ENCODE measurements at places on chromosomes 2 and 18.

- no peak for DNase-seq
Observed at GRCh38 chr18:7822435-7823331, 255.6 kb downstream of the PTPRM start.

DNA sequence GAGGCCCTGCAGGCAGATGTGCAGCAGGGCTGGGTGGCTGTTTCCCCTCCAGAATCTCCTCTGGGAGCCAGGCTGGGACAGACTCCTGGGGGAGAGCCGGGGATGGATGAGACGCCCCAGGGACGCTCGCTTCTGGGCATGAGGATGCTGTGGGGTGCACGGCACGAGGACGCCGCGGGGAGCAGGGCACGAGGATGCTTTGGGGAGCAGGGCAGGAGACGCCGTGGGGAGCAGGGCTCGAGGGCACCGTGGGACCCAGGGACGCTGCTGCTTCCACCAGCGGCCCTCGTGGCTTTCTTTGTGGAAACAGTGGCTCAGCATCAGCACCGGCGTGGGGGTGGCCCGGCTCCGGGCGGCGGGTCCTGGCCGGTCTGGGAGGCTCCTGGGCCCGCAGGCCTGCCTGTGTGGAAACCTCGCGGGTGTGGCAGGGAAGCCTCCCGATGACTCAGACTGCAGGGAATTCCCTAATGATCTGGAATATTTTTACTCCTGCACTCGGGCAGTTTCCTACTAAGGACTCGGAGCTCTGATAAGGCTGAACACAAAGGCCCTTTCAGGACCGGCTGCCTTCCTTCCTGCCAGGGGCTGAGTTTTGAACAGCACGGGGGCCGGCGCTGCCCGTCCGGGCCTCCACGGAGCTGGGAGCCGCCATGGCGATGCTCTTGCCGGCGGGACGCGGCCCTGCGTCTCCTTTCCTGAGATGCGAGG is 62.6 kb downstream of the NFATC1 start:
- peak; percentile 59 for DNase-seq

DNA sequence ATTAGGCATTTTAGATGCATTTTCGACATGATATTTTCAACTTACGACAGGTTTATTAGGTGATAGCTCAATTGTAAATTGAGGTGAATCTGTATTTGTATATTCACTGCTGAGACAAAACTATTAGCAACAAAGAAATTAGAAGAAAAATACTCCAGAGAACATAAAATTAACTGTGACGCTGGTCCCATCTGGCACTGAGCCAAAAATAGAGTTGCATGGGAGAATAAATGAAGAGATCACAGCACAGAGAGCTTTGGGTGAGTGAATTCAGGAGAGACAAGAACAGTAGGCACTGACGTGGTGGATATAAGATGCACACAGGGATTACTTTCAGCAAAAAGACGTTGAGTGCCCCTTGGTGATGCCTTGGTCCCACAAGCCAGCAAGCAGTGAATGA is 306.2 kb upstream of the RAB6C start:
- no peak for DNase-seq

DNA sequence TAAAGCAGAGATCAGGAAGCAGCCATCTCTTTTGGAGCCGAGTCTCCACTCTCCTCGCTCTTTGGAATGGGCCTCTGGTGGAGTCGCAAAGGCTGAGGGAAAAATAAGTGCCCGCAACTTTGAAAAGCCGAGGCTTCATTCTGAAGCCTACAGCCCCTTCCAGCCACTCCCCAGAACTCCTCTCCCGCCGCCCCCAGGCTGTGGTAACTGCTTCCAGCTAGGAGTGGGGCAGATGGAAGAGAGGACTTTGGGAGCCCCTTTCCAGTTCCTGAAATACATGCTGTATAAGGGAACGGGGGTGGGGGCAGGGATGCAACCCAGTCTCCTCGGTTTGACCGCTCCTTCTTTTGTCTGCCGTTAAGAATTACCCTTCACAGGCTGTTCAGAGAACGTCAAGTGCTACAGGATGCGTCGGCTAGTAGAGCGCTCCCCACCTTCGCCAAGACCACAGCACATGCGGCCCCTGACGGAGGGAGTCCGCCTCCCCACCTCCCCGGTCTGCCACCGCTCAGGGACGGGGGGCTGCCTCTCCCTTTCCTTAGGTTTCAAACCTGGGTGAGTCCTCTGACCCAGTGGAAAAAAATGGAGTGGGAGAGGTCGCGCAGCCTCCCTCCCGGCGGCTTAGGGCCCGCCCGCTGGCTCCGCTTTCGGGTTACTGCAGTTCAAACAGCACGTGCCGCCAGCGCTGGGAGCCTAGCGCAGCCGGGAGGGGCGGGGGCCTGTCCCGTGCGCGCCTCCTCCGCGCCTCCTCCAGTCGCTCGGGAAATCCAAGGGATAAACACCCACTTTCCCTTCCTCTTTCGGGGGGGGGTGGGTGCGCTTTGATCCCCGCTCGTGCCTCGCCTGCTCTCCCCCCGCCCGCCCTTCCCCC is 4.9 kb downstream of the CYP26B1 start:
- DNase-seq: peak; percentile 80

DNA sequence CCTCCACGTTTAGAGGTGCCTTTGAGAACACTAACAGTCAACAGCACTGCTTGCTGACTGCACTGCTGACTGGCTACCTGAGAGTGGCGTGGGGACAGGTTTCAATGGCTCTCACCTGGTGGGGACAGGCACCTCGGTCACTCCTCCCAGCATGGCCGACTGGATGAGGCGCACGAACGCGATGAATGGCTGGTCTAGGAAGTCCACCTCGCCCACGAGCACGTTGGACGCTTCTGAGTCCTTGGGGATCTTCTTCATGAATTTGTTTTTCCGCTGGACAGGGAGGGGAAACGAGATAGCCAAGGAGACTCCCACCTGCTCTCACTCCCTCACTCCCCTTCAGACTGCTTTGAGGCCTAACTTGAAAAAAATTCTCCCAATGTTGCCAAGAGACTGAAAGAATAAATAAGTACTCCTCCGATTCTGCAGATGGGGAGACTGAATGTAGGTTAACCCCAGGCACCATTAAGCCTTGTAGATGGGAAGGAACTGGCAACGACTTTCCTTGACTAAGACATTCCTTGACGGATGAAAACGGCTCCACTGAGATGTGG is 57.3 kb downstream of the MTHFD2 start:
- DNase-seq: no peak

DNA sequence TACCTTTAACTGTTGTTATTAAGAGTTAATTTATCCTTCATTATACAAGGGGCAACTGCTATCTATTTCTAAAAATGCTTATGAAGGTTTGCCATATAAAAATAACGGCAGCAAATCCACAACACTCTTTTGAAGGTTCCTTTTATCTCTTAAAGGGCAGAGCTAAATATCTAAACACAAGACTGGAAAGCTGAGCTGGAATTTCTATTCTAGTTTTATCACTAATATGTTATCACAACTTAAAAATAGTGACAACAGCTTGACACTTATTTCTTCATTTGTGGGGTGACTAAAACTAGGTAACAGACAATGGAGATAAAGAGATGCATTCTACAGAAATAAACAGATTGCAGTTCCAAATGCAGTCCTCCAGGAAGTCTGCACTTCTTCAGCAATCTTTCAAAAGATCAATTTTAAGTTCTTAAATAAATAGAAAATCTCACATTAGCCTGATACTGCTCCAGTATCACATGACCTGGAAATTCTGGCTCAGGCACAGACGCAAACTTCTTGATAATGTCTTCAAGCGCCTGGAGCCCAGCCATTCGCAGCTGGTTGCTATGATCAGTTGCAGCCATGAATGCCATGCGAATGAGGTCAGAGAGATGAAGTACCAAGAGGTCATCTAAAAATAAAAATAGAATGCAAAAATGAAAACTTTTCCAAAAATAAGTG is 54.0 kb upstream of the STRN start:
- no peak for DNase-seq

GRCh38 chr2:190696792-190697398 is 48.0 kb downstream of the NAB1 start:
- no peak for DNase-seq

DNA sequence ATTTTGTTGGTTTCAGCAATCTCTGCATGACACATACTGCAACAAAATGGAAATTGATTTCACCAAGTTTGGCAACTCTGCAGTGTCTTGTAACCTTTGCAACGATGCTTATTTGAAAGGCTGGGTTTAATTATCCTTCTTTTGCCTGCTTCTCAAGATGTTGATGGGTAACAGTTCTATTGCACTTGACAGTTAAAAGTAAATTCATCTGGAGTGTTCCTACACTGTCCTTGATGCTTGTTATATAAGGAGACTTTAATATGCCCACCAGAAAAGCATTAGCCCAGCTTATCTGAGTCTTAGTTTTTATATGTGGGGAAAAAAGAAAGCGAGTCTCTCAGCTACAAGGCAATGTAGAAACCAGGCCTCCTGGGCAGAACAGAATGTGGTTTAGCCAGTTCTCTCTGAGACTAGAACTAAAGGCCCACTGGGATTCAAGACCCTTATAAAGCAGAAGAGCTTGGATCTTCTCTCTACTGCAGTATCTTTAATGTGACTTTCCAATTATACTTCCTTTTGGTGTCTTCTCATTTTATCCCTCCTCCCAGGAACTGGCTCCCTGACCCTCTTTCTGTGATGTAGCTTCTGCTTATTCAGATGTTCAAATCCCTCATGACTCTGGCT is 106.8 kb upstream of the LYPD6 start:
- no peak for DNase-seq

- DNase-seq: no peak
Observed at GRCh38 chr2:120740765-120741524, 5.3 kb downstream of the GLI2 start.

DNA sequence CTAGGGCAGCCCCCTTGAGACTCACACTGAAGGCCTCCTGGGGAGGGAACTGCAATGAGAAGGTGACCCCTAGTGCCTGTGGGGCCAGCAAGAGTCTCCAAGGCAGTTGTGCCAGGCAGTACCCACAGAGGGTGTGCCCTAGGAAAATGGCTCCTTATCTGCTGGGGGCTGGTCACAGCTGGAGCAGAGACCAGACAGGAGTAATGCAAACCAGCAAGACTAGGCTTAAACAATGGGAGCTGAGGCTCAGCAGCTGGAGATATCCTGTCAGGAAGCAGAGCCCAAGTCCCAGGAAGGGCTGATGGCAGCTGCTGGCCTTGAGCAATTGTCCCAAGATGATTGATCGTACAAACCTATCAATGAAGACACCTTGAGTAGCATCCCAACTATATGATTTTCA is 26.8 kb upstream of the E2F6 start:
- DNase-seq: no peak

- no peak for DNase-seq
Observed at GRCh38 chr2:172087207-172087779, 2.0 kb downstream of the DLX1 start.

GRCh38 chr2:32484937-32485336 is 128.1 kb downstream of the BIRC6 start:
- peak; percentile 83 for DNase-seq

DNA sequence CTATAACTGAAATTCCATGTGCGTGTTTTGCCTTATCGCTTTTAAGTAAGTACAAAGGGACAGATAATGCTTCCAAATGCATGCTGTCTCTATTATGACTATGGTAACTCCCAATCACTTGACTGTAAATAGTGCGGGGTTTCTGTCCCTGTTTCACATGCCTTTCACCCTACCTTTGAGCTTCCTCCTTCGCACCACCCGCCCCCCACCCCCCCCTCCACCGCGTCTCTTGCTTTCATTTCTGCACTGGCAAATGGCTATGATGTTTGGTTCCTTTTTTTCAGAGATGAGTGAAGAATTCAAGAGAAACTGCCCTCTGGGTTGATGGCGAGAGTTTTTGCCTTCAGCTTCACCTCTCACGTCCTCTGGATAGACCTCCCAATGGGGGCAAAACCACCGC is 25.0 kb upstream of the SPP2 start:
- peak; percentile 20 for DNase-seq

GRCh38 chr18:43435851-43436250 is 158.6 kb upstream of the SYT4 start:
- DNase-seq: no peak

DNA sequence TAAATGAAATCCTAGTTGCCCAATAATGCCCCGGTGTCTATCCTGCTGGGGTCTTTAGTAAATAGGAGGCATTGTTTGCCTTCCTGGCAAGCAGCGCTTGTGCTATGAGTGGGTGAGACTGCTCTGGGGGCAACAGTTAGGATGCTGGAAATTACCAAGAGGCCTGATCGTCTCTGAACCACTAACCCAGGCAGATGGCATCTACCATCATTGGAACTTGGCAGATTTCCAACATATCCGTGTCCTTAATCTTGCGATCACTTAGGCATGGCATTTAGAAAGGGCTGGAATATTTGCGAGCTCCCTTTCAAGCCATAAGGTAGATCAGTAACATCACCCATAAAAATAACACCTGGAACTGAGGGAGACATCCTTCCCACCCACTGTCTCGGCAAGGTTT is 18.8 kb upstream of the SH3RF3 start:
- no peak for DNase-seq

DNA sequence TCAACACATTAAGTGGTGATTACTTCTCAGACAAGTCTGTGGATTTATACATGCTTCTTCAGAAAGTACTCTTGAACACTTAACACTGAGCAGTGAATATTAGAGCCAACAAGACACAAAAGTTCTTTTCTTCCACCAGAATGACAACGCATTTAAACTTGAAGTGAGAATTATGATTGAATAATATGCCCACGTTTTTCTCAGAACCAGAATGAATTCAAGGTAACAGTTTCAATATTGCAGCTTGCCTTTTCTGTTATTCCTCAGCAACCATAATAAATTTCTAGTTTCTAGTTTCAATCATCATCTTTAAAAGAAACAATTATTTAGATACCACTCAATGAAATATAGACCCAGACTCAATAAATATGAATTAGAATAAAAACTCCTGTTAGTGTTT is 547.0 kb downstream of the NUP35 start:
- no peak for DNase-seq

GRCh38 chr18:44516450-44516849 is 164.2 kb upstream of the SETBP1 start:
- no peak for DNase-seq

DNA sequence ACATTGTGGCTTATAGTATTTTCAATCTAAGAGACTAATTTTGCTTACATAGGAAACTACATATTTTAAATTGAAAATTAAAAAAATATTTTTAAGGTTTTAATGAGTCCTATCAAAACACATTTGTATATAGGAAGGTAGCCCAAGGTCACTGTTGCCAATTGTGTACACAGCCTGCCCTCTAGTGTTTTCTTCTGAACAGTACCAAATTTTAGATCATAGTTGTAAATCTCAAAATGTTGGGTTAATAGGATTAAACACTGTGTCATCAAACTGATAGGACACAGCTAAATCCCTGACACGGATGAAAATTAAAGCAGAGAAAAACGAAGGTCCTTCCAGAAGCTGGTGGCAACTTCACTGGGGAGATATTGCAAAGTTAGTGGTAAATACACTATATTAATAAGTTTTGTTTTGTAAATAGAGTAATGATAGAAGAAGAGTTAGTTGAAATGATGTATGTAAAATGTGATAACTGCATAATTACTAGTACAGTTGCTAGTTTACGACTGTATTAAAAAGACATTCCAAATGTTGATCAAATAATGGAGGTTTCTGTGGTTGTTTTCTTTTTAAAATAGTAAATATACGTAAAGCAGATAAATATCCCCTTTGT is 19.7 kb downstream of the CLUL1 start:
- DNase-seq: peak; percentile 66

- DNase-seq: no peak
Observed at GRCh38 chr18:12121175-12122042, 27.8 kb downstream of the ANKRD62 start.

- no peak for DNase-seq
Observed at GRCh38 chr2:174399171-174399570, 3.6 kb downstream of the SCRN3 start.

- peak; percentile 40 for DNase-seq
Observed at GRCh38 chr2:226984750-226985582, 149.1 kb downstream of the RHBDD1 start.

All from suppressor macrophage treated with lipopolysaccharide for 1 hour (primary cell).